Lung (tissue), 17 donors: ENCODE measurements at places on chromosomes 16 and 17.

- no peak for DNase-seq
These were observed 20.2 kb downstream of the SEC14L1 start for GRCh38 chr17:77160875-77161530.

DNA sequence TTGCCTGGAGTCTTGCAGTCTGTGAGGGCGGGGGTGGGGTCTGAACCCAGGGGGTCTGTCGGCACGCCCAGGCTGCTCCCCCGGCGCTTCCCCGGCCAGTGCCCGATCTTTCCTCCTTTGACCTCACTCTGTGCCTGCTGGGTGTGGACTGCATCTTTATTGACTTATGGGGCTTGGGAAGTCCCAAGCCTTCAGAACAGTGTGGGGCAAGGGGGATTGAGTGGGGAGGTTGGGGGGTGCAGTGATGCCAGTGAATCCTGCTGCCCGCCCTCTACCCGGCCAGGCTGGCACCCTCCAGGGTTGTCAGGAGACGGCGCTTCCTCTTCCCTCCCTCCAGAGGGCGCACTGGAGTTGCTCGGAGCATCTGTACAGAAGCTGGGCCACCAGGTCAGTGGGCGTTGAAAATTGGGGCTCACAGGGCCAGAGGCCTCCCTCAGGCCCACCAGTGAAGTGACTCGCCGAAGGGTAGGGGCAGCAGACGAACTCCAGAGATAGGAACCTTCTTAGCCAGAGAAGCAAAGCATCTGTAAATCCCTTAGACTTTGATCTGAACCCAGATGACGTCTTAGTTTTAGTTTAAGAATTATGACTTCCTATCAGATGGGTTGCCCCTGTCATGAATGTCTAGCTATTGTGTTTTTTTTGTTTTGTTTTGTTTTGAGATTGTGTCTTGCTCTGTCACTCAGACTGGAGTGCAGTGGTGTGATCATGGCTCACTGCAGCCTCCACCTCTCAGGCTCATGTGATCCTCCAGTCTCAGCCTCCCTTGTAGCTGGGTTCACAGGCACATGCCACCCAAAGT, 184.8 kb upstream of the CIBAR2 start:
- DNase-seq: no peak

DNA sequence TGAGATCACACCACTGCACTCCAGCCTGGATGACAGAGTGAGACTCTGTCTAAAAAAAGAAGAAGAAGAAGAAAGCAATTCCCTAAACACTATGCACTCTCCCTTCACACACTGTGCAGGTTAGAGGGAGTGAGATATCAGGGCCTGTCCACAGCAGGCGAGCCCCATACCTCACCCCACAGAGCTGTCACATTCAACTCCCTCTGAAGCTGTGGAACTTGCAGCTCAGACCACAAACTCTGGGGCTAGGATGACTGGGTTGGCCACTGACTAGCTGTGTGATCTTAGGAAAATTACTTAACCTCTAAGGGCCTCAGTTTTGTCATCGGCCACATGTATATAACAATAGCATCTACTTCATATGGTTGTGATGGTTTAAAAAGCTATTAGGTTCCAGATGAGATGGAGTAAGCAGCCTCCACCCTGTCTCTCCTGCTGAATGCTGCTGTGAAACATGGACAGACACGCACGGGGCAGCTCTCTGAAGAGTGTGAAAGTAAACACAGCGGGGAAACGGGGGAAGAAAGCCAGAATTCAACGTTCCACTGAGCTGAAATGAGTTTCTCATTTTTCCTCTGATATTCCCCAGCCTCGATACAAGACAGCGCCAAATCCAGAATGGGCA, 13.6 kb upstream of the PYY start:
- no peak for DNase-seq

DNA sequence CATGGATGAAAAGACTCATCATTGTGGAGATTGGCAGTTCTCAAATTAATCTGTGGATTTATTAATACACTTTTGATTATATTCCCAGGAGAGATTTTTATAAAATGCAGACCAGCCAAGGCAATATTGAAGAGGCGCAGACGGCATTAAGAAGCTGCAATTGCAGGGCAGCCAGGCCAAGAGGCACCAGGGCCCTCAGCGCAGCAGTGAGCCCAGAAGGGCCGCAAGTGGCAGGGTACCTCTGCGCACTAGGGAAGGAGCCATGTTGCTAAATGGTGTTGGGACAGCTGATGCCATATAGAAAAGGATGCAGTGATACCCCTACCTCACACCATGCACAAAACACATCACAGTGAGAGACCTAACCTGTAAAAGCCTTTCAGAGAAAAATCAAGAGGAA, 36.6 kb upstream of the CHMP6 start:
- no peak for DNase-seq

- DNase-seq: no peak
These were observed at the start of gene SMIM22 for GRCh38 chr16:4795181-4795827. SMIM22 (plus strand) TSS chr16:4795369; CDS start chr16:4795735, 366 bp downstream.

- no peak for DNase-seq
These were observed 35.1 kb upstream of the IL34 start for GRCh38 chr16:70611224-70611598.

GRCh38 chr17:9768381-9768934, 22.9 kb downstream of the DHRS7C start:
- peak; percentile 49 for DNase-seq

GRCh38 chr17:80453998-80454556, 22.3 kb downstream of the NPTX1 start:
- DNase-seq: no peak
